Glomerular endothelial cell (primary cell): ENCODE measurements at places on chromosomes 16 and 17.

- DNase-seq: no peak
These were observed 14.6 kb downstream of the COL1A1 start for GRCh38 chr17:50186661-50187393.

GRCh38 chr16:85227946-85228862 lies 115.9 kb upstream of the CIBAR2 start:
- no peak for DNase-seq

DNA sequence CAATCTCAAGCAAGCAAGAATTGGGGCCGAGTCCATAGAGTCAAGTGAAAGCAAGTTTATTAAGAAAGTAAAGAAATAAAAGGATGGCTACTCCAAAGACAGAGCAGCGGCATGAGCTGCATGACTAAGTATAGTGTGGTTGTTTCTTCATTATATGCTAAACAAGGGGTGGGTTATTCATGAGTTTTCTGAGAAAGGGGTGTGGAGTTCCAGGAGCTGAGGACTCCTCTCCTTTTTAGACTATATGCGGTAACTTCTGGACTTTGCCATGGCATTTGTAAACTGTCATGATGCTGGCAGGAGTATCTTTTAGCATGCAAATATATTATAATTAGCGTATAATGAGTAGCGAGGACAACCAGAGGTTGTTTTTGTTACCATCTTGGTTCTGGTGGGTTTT lies 819.9 kb downstream of the KCNJ2 start:
- DNase-seq: no peak

DNA sequence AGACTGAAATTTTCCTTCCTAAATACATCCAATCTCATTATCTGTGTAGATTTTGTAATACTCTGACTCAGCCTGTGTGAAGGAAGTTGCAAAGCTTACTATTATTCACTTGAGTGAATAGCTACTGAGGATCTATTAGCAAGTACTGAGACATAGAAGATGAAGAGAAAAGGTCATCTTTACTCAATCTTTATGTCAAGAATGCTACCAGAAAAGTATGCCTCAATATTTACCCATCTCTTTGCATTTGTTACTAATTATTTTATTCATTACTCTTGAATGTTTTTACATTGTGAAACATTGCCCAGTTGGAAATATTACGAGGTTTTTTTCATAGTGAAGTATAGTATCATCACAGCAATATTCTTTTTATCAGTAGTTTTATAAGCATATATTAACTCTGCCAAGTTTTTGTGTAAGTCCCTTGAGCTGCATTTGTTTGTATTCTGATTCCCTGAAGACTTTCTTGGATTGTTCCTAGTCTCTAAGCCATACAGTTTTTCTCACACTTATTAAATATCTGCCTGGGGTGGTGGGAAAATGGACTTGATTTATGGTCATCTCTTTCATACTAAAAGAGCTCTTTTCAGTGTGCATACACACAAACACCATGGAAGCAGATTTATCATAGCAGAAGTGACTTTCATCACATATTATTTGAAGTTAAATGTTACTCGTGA lies 110.4 kb downstream of the MRTFB start:
- no peak for DNase-seq

DNA sequence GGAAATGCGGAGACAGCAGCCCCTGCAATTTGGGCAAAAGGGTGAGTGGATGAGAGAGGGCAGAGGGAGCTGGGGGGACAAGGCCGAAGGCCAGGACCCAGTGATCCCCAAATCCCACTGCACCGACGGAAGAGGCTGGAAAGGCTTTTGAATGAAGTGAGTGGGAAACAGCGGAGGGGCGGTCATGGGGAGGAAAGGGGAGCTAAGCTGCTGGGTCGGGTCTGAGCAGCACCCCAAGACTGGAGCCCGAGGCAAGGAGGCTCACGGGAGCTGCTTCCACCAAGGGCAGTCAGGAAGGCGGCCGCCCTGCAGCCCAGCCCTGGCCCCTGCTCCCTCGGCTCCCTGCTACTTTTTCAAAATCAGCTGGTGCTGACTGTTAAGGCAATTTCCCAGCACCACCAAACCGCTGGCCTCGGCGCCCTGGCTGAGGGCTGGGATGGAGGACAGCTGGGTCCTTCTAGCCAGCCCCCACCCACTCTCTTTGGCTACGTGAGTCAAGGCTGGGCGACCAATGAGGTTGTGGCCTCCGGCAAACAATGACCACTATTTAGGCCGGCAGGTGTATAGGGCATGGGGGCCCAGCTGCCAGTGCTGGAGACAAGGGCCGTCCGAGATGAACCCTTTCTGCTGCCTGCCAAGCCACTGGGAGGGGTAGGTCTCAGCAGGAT lies 507 bp downstream of the SERPINF1 start:
- no peak for DNase-seq

- DNase-seq: no peak
These were observed 335 bp downstream of the TMEM11 start for GRCh38 chr17:21213638-21214014.

DNA sequence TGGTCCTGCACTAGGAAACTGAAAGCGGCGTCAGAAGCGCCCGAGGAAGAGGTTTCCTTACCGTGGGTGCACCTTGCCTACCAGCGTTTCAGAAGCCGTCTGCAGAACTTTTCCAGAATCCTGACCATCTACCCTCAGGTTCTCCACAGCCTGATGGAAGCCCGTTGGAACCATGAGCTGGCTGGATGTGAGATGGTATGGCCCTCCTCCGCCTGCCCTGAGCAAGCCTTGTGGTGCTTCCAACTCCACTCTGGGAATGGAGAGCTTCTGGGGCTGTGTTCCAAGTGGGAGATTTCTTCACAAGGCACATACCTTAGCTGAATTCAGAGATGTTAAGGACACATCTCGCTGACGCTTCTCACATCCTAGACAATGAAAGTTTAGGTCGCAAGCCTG lies 51.8 kb upstream of the ENDOV start:
- DNase-seq: no peak

DNA sequence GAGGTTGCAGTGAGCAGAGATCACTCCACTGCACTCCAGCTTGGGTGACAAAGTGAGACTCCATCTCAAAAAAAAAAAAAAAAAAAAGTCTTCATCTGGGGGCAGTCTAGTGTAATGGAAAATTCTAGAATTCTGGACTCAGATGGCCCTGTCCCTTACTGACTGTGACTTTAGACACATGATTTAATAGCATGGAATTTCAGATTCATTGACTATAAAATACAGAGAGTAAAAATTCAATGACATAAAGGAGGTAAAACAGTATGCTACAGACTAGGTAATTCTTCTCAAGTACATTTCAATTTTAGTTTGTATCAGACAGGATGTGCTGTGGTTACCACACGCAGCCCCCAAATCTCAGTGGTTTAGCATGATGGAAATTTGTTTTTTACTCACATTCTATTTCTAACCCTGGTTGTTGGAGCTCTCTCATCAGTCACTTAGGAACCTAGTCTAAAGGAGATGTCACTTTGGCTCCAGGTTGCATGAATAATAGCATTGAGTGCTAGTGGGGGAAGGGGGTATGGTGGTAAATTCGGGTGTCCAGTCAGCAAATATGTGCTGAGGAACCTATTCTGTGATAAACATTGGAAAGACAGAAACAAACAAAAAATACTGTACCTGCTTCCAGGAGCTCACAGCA lies 444.0 kb downstream of the XYLT1 start:
- no peak for DNase-seq
